ENCODE measurements at places on chromosomes 3 and 15.

DNA sequence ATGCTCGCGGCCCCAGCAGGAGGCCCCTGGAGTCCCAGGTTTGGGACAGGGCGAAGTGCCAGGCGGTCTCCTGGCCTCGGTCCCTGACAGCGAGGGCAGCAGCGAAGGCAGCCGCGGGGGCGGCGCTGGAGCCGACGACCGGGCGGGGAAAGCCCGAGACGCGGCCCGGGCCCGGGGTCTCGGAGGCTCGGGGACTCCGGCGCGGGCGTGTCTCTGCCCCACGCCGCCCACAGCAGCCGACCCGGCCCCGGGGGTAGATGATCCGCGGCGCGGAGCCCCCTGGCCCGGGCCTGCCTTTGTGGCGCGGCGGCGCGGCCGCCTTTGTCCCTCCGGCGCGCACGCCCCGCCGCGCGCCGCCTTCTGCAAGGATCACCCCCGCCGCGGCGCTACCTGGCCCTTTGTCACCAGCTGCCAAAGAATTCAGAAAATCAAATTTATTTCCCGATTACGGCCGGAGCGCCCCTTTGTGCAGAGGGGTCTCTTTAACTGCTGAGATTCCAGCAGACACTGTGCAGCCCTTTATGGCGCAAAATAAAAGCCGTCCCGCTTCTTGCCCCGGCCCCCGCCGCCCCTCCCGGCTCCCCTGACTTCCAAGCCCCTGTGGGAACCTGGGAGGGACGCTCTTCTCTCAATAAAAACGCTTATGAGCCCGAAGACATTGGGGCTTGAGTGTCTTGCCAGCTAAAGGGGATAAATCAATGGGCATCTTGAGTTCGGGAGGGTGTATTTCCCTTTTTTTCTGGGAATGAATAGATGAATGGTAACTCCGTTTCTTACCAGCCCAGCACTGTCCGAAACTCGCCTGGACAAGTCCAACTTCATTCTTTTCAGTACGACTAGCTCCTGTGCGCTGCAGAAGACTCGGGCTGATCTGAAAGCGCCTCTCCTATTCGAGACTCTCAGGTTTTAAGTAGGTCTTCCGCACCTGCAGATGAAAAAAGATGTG, 68.4 kb downstream of the HES1 start:
- peak; percentile 44 for DNase-seq

- no peak for DNase-seq
Measured at GRCh38 chr3:130457671-130458070, 59.3 kb upstream of the COL6A6 start.

DNA sequence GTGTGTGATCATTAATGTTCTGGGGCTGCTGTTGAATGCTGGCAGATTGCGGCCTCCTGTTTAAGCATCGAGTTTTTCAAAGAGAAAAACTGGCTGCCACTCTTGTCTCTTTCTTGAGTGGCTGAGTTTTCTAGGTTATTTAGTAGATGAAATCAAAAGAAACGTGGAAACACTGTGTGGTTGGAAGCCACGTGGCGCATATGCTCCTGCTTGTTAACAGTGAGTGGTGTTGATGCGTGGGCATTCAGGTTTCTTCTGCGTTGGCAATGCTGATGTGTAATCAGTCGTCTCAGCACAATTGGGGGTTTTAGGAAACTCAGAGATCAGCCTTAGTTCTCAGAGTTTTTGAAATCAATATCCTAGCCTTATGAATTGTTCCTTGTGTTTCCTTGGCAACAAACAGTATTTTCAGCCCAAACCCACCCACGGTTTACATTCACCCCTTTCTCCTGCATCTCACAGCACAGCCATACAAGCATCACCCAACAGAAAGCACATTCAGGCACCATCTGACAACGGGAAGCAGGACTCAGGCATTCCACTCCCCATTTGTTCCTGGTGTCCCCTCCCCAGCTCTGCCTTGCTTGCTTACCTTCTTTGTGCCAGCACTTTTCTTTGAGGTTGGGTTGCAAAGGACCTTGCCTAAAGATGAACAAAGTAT, 74.7 kb downstream of the SEC22A start:
- DNase-seq: no peak

DNA sequence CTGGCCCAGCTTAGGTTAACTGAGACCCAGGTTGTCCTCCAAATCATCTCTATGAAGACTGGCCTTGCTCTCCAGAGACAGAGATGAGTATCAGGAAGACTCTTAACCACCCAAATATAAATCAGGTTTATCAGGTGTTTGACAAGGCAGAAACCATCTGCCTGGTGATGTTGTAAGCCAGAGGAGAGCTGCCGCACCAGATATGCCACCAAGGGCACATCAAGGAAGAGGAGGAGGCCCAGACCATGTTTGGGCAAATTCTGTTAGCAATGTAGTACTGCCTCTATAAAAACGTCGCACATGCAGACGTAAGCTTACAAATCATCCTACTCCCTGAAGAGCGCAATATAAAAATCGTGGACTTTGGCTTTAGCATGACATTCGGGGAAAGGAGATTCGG, 21.0 kb upstream of the RPL32 start:
- DNase-seq: no peak

- peak; percentile 68 for DNase-seq
Measured at GRCh38 chr3:134260987-134261386, 10.3 kb upstream of the RYK start.

DNA sequence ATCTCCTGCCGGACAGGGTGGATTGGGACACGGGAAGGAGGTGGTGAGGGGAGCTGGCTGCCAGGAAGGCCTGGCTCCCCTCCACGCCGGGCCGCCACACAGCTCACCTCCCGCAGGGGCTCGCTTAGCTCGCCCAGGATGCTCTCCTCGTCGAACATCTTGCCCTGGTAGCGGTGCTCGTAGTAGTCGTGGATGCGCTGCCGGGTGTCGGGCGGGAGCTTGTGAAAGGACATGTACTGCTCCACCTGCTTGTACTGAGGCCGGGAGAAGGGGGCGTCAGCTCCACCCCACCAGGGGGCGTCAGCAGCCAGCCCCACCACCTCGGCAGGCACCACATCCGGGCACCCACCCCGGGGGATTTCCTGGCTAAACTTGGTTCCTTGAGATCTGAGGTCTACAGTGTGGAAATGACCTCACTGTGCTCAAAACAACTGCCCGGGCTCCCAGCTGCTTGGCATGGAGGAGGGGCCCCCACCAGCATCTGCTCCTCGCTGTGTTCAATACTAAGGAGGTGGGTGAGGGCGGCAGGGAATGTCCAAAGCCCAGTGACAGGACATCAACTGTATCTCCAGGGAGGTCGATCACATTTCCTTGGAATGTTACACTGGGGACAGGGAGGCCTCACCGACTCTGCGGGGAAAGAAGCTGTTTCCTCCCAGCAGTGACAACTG, 43.4 kb downstream of the HCN4 start:
- peak; percentile 46 for DNase-seq

- DNase-seq: no peak
Measured at GRCh38 chr3:33358172-33358781, 81.0 kb downstream of the FBXL2 start.

DNA sequence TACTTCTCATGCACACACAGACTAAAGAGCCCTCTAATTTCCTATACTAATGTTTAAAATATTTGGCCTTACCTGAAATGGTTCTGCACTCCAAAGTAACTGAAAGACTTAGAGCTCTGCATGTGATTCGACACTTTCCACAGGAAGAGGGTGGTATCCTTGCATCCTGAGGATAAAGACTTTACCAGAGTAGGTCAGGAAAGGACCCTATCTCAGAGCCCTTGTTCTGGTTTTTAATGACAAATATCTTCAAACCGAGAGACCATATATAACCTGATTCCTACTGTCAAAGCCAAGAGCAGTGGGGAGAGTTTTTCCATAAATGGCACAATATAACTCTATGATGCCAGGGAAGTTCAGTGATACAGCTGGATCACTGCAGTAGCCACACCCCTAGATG, at the start of gene GP5:
Gene GP5, minus strand, starts transcription at position 101 of the 400 bp plus-strand sequence. CDS start 984 bp downstream, outside the sequence.
- no peak for DNase-seq

- no peak for DNase-seq
Measured at GRCh38 chr3:133575086-133575485, 1.6 kb downstream of the CDV3 start.

GRCh38 chr3:9721015-9721699, 10.4 kb upstream of the BRPF1 start:
- no peak for DNase-seq

DNA sequence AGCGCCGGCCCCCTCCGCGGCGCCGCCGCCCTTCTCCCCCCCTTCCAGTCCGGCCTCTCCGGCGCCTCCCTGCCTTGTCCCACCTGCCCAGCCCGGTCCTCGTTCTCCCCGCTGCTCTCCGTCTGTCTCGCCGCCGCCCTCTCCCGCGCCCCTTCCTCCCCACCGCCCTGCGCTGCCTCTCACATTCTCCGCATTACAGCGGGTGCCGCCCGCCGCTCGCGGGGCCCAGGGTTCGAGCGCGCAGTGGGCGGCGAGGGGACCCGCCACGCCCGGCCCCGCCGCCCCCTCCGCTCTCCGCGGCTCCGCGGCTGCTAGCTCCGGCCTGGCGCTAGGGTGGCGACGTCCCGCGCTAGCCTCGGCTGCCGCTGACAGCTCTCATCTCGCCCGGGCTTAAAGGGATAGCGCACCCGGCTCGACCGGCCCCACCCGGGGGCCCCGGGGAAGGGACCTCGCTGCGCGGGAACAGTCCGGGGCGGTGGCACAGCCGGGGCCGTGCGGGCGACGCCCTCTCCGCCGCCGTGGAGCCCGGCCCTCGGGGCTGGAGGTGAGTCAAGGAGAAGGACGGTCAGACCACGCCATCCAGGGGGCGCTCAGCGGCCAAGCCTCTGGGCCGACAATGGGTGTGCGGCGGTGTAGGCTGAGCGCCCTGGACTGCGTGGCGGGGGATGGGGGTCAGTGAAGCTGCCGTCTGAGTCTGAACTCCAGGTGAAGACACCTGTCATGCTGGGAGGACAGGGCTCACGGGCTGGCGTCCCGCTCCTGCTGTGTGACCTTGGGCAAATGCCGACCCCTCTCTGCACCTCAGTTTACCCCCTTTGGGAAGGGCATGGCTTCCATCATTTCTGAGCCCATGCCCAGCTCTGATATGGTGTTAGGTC, 187.4 kb upstream of the LINGO1 start:
- DNase-seq: peak; percentile 77

- DNase-seq: no peak
Measured at GRCh38 chr3:134621854-134622253, 29.0 kb downstream of the KY start.

DNA sequence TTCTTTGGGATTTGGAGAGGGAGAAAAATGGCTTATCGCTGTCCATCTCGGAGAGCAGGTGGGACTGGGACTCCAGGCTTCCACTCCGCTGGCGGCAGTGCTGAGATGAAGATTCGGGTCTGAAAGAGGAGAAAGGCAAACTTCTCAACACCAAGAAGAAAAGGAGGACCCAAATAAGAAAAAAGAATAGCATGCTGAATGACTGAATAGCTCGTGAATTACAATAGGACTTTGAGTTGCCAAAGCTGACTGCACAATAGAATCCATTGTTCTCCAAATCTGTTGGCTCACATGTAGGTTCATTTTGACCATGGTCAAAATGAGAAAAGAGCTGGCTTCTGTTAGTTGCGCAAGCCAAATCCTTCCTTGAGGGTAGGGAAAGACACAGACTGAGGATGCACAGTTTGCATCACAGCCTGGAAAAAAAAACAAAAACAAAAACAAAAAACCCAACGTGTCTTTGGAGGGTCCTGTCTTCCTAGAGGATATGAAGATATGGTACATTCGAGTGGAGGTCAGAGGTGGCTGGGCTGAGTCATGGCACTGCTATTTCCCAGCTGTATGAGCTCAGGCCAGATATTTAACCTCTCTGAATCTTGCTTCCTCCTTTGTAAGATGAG, 59.3 kb upstream of the LMOD3 start:
- DNase-seq: no peak

DNA sequence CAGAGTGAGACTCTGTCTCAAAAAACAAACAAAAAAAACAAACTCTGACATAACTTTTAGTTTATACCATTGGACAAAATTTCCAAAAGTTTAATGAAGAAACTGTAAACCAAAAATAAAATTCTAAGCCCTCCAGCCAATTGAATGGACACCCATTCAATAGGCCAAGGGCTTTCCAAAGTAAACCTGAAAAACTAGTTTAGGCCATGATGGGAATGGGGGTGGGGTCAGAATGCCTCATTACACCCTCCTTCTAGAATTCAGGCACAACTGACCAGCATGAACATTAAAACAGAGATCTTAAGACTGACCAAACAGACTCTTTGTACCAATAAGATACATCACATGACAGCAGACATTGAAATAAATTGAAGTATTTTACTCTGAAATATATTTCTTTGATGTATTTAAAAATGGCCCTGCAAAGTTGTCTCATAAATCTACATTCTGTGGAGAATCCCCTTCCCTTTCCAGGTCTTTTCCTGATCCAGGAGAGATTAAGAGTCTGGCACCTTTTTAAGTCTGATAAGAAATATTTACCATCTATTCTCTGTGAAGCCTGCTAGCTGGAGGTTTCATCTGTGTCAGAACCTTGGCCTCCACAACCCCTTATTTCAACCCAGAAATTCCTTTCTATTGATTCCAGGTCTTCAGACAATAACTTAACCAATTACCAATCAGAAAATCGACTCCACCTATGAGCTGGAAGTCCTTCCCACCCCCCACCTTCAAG, 15.7 kb downstream of the THOC7 start:
- DNase-seq: no peak

DNA sequence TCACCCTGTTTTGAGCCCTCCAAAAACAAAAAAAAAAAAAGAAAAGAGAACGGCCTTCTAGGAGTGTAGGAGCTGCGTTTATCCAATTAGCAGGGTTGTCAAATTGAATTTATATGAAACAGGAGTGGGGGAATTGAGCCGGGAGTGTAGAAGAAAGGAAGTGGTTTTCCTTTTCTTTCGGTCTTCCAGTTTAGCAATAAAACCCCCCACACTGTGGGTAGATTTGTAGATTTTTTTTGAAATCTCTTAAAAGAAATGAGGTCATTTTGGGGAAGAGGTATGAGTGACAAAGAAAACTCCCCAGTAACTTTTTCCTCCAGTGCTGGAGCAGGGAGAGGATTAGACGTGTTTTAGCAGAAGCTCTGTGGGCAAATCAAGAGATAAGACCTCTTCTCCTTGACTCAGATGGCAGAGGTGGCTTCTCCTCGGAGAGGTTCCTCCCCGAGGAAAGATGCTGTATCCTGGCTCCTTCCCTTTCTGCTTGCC, 30.8 kb downstream of the BOC start:
- peak; percentile 19 for DNase-seq

DNA sequence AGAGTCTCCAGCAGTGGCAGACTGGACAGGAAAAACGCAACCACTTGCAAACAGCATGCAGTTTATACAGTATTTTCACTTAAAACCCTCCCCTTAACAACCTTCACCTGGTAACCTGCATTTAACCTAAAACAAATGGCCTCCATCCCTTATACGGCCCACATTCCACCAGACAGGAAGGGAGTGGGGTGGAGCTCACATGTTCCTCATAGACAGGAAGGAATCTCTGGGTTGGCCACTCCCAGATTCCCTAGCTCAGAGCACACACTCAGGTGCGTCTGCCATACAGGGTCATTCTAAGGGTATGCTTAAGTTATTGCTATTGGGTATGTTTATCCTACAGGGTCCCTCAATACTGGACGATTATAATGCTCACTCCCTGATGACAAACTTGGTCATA, 16.8 kb upstream of the ABHD2 start:
- no peak for DNase-seq

DNA sequence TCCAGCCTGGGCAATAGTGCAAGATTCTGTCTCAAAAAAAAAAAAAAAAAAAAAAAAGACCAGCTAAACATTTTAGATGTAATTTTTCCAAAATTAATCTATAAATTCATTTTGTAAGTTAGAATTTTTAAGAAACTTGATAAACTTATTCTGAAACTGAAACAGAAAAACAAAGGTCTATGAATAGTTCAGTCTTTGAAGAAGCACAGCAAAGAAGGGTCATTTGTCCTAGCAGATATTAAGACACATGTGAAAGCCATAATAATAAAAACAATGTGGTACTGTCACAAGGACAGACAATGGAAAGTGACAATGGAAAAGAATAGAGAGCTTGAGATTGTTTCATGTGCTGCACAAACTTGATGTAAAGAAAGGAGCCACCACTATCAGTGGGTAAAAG, 29.0 kb upstream of the PRSS50 start:
- no peak for DNase-seq
